ENCODE measurements at places on chromosomes 12 and 14. TPM values are rescaled to one million over a fixed set of nuclear protein-coding genes. Genes with fewer than 3 reads are reported as not detected.

FAM222A gene
- total RNA-seq, result 2.4 TPM

GDF3 gene
- not detected for total RNA-seq

PLEKHG7 gene
- not detected for total RNA-seq

AQP5 gene
- not detected for total RNA-seq

PIWIL1 gene
- 0.68 TPM for total RNA-seq

B3GNT4 gene
- not detected for total RNA-seq
